ENCODE measurements at places on chromosomes 6 and 20.

DNA sequence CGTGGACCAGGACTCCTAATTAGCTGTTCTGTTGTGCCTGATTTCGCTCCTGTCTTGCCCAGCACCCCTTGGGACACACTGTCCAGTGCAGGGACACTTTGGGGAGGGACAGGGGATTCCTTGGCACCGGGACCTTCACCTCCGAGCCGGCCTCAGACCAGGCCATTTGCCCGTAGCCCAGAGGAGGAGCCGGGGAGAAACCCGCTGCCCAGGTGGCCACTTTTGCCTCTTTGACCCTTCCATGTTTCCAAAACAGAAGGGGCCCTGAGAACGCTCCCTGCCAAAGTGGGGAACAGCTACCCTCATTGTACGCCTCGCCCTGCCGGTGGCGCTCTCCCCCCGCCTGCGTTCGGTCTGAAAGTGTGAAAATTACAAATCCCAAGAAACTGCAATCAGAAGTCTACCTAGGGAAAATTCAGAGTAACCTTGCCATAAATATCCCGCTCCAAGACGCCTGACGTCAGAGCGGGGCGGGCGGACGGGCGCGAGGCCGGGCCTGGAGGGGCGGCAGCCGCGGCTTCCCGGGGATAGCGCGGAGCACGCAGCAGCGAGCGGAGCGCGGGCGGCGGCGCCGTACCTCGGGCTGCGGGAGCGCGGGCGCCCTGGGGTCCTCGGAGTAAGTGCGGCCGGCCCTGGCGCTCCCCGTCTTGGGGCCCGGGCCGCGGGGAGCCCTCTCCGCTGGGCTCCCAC lies at the start of gene DAAM2:
Gene DAAM2, plus strand, starts transcription at position 527 of the 690 bp plus-strand sequence. CDS start 63,927 bp downstream, outside the sequence.
- DNase-seq: peak; percentile 29

DNA sequence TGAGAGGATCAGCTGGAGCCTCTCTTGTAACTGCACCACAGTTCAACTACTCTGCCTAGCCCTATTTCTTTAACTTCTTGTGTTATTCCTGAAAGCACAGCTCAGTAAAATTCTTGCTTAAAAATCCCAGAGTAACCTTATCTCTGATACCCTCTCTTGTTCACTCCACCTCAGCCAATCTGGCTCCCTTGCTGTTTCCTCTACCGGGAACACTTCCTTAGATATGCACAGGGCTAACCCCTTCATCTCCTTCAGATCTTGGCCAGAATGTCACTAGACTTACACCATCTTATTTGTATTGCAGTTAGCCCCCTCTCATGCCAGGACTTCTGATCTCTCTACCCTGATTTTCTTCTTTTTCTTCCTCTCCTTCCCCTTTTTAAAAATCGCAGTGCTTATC lies 2.6 kb upstream of the ZKSCAN3 start:
- DNase-seq: no peak

DNA sequence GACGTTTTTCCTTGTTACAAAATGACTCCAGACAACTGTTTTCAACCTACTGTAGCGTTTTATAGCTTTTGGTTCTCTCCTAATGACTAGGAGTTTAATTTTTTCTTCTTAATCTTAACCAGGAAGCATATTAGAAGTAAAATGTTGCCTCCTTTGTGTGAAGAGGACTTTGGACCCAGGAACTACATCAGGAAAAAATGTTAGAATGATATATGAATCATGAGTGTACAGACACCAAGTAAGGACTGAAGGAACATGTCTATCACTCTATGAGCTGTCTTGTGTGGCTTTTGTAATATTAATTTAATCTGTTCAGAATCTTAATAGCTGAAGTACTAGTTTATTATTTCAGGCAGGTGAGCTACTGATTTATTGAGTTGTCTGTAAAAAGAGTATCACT lies 71.0 kb upstream of the MARCKS start:
- no peak for DNase-seq

GRCh38 chr6:27303613-27304272 lies 8.3 kb downstream of the POM121L2 start:
- no peak for DNase-seq

DNA sequence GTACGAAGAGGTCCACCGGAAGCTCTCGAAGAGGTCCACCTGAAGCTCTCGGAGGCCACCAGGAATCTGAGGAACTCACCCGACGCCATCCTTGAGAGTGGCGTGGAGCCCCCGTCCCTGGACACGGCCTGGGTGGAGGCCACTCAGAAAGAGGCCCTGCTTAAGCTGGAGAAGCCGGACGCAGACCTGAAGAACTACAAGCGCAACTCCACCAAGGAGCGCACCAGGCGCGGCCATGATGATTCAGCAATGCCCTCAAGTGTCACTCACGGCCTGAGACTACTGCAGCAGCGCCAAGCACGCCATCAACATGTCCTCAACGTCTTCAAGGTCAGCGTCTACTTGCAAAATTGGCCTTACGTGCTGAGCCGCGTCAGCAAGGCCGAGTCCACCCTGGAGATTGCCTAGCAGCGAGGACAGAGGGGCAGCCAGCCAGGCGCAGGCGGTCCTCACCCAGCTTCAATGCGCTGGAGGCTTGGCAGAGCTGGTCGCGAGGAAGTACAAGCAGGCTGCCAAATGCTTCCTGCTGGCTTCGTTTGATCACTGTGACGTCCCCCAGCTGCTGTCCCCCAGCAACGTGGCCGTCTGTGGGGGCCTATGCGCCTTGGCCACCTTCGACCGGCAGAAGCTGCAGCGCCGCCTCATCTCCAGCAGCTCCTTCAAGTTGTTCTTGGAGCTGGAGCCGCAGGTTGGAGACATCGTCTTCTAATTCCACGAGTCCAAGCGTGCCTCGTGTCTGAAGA lies 7.7 kb upstream of the GJA10 start:
- no peak for DNase-seq

DNA sequence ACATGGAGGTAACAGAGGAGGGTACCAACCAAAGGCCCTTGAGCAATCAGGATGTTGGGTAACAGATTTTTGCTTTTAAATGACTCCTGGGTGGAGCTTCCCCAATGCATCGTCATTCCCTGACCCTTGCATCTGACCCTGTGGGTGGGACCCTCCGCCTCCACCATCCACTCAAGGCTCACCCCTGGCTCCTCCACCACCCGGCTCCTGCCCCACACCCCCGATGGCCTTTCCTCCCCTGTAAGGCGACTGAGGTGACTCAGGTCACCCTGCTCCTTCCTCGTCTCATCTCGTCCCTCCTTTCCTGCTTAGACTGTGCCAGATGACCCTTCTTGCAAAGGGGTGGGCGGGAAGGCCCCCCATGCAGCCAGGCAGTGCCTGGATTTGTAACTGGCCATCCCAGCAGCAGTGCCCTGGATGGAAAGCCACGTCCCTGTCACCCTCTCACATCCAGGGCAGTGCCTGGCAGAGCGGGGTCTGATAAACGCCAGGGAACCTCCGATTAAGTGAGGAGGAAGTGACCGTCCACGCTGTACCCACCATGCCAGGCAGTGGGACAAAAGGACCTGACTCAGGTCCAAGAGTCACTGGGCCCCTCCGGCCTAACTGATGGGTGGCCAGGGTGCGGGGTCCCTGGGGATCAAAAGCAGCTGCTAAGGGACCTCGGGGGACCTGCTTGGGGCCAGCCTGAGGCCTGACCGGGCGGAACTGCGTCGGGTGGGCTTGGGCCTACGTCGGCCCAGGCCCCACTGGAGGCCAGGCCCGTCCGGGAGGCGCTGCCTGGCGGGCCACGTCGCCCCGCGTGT lies 624 bp upstream of the NPEPL1 start:
- no peak for DNase-seq

- no peak for DNase-seq
These were observed 41.2 kb upstream of the JAG1 start for GRCh38 chr20:10715035-10715434.
